ENCODE measurements at places on chromosomes 6 and 20.

- no peak for DNase-seq
Observed at GRCh38 chr6:131861381-131861780, 53.6 kb downstream of the ENPP1 start.

DNA sequence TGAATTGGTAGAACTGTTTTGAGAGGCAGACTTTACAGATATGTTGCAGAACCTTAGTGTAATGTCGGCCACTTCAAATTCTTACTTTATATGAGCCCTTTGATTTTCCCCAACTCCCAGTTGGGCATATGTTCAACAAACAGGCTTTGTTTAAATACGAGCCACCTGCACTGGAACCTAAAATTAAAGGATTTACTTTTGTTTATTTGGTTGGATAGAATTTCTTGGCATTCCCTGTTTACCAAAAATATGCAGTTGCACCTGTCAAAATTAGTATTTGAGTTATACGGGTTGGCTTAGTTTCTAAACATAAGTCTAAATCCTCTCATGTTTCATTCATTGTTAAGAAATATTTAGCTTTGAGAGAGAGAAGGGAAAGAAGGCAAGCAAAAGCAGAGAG, 2.4 kb upstream of the GLYATL3 start:
- DNase-seq, result no peak

DNA sequence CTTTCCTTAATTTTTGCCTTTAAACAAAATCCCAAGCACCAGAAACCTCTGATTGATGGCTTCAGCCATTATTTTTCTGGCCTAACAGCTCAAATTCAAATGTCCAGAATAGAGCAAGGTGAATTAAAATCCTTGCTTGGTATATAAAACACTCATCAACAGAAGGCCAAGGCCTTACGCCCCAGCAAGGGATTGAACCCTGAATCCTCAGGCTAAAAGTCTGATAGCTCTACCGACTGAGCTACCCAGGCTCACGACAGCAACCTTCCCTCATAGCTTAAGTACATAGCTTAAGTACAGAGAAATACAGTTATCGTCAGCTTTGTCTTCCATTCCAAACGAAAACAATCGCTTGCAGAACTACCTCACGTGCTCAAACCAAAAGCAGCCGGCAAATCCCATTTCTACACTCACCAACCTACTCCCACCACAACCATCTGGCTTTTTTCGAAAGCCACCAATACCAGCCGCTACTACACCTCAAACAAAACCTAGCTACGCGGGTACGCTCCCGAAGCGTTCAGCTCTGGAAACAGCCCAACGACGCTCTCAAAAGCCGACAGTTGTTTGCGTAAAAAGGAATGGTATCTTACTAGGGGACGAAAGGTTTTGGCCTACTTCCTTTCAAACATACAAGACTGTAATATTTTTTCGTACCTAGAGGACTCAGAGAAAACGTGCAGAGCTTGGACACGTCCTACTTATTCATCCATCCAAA, 167.5 kb downstream of the GPX5 start:
- no peak for DNase-seq

DNA sequence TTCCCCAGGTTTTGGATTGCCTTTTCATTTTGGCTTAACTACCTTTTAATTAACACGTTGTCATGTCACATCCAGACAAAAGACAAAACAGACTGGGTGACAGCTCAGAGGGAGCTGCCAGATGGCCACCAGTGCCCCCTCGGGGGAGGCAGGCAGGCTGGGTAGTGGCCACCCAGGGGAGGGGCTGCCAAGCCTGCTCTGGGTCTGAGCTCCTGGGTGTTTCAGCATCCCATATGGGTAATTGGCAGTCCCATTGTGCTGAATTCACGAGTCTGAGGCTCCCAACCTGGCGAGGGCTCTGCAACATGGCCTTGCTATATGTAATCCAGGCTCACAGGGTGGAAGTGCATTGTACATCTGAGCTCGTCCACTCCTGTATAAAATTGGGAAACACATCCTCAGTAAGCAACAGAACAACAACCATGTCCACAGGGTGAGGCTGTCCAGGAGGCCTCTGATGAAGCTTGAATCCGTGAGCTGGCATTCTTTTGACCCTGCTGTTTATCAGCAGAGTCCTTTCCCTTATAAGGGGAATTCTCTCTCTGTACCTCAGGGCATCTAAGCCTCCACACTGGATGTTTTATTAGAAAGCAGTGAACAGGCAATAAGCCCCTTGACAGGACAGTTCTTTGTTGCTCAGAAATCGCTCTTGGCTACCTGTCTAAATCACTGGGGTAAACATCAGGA, 111.7 kb upstream of the SLC22A23 start:
- no peak for DNase-seq

GRCh38 chr20:40397467-40397866, 291.6 kb downstream of the MAFB start:
- no peak for DNase-seq

GRCh38 chr20:46207793-46208192, 89.7 kb downstream of the CD40 start:
- no peak for DNase-seq

- DNase-seq, result no peak
Observed at GRCh38 chr6:140660295-140660694, 1285.8 kb upstream of the CITED2 start.

DNA sequence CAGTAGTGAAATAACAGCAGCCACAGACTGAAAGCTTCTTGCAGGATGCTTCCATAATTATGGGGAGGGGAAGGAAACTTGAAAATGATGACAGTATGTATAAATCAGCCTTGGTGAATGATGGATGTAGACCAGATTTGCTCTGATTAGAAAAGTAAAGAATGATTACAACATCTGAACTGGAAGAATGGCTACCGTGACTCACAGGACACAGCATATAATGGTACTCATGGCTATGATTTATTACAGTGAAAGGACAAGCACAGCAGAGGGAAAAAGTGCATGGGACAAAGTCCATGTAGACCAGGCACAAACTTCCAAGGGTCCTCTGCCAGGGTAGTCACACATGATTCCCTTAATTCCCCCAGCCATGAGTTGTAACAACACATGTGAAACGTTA, 70.7 kb upstream of the POPDC3 start:
- DNase-seq, result no peak

- no peak for DNase-seq
Observed at GRCh38 chr6:140537834-140538705, 1163.6 kb upstream of the CITED2 start.

DNA sequence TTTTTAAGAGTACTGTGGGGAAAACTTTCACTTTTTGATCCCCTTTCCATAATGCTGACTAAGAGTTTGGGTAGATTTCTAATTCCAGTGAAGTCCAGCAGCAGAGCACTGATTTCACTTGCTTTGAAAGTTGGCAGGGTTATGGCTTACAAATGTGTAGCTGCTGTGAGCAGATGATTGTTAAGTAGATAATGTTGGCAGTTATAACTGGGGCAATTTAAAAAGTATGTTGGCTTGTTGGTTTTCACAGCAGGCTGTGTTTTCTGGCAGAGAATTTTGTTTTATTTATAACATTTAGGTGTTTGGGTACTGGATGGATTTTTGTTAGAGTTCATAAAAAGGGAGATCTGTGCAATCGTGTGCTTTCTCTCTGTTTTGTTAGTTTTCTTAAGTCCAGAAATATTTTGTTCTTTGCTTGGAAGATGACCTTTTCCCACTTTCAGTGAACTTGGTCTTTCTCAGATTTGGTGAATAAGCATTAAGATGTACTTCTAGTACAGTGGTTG, 31.4 kb downstream of the AFDN start:
- DNase-seq, result no peak

- no peak for DNase-seq
Observed at GRCh38 chr6:11386323-11386722, 151.2 kb upstream of the TMEM170B start.

DNA sequence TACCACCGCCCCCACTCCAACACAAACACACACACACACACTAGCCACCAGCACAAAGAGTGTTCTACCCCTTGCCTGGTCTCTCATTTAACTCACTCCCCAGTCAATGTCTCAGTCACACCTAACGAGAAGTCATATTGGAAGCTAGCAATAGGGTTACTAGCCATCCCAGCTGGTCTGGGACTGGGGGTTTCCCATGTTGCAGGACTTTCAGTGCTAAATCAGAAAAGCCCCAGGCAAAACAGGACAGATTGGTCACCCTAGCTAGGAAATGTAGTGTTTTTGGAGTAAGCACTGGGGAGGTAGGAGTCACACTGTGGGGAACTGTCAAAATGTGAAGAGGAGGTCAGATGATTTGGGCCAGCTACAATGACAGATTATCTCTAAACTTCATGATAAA, 158.1 kb downstream of the UNC5CL start:
- no peak for DNase-seq

DNA sequence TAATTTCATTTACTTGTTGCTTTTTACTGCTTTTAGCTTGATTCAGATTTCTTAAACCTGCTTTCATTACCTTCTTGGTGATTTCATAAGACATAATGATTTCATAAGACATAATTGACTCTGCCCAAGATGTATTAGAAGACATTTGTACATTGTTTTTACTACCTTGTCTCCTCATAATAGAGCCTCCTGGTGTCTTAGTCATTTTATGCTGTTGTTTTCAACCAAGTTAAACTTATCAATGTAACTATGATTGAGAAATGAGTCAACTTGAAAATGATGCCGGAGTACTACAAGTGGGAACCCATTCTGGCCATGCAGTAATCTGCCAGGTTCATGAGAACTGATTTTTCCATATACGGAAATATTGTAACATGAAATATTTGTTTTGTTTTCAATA, 573.6 kb downstream of the MMUT start:
- DNase-seq, result no peak

DNA sequence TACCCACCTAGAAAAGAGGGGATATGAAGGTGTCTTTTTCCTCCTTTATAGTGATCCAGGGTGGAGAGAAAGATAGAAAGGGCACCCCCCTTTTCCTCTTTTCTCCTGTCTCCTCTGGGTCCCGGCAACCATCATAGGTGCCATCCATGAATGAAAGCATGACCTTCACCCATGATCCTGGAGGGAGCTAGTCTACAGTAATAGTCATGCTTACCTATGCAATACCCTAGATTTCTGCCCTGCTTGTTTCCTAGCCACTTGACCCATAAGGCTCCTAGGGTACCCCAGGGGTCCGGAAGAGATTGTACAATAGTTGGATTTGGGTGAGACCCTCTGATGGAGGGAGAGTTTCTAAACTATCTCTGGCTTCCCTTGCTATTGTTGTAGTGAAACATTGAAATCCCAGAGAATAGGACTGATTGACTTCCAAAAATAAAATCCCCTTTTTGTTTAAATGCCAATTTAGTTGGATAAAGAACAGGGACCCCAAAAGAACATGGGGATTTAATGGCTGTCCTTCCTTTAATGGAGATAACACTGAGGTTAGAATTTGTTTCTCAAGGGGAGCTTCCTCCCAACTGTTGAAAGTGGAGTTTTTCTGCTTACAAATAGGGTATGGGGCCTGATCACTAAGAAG, 366.8 kb upstream of the KHDRBS2 start:
- DNase-seq, result no peak

GRCh38 chr20:44805979-44806620, 4.2 kb downstream of the RIMS4 start:
- no peak for DNase-seq

GRCh38 chr20:40962733-40963504, 65.7 kb upstream of the TOP1 start:
- DNase-seq, result peak; percentile 57

- no peak for DNase-seq
Observed at GRCh38 chr6:81859884-81860283, 107.4 kb upstream of the TENT5A start.

GRCh38 chr6:170067181-170067641, 223.7 kb downstream of the DLL1 start:
- DNase-seq, result no peak

DNA sequence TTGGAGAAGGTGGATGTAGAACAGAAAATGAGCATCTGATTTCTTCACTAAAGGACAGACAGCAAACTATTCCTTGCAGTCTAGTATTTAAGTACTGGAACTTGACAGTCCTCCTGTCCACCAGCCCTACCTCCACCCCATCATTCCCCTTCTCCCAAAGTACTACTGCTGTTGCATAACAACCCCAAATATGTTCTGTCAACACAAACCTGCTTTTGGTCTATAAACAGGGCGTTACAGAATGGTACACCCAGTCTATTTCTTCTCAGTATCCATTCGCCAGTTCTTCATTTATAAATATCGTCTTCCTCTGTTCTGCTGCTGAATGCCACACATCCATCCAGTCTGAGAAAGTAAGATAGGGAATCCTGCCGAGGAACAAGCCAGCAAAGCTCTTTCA, 27.7 kb upstream of the SLC22A1 start:
- no peak for DNase-seq

GRCh38 chr6:27791182-27791943, 120.8 kb downstream of the OR2B2 start:
- no peak for DNase-seq

DNA sequence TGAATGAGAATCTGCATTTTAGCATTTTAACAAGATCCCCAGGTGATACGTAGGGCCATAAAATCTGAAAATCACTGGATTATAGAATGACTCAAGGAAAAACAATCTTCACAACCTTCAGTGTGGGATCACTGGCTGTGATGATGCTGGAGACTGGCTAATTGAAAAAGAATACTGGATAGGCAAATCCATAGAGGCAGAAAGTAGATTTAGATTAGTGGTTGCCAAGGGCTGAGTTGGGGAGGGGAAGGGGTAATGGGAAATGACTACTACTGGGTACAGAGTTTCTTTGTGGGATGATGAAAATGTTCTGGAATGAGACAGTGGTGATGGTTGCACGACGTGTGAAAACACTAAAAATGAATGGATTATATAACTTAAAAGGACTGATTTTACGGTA, 84.1 kb downstream of the CDK19 start:
- DNase-seq, result no peak

DNA sequence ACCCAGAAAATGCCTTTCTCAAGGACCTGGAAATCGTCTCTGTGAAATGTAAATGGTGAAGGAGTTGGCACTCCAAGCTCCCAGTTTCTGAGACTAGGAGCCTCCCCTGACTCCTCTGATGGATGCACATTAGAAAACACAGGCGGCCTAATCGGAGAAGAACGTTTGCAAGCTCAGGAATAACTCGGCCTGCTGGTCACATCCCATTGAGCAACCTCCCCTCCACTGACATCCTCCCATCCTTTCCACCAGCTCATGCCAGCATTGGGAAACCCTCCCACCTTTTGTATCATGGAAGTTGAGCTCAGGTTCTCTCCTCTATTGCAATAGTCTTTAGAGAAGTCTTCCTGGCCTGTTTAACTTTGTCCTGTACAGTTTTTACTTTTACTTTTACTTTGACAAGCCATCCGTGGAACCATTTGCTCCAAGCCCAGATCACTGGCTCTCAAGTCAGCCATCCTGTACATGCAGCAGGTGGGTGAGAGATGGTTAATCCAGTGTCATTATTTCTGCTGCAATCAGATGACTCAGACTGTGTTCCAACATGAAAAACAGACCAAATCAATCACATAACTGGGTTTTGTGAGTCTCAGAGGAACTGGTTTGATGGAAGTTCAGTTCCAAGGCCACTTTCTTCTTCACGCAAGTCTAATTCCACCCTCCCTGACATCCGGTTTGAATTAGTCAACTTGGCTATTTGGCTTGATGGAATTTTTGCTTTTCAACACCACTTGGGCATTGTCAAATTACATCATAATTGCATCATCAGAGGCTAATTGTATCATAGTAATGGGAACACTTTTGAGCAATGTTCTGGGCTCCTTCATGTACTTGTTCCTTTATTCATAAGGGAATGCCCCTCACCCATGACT, 619.4 kb upstream of the CDH4 start:
- no peak for DNase-seq

Measured in activated CD4-positive, CD25-positive, alpha-beta regulatory T cell treated with anti-CD3 and anti-CD28 coated beads, Interleukin-2, amount 50 U/mL, for 16 hours (primary cell).